ENCODE measurements at places on chromosomes 12 and 14. TPM values are rescaled to one million over a fixed set of nuclear protein-coding genes. Genes with fewer than 3 reads are reported as not detected.
A peak's percentile ranks its signal among the peaks of the same experiment; 100 is the strongest.

- DNase-seq = no peak
Measured at GRCh38 chr14:90993792-90994191, 66.6 kb downstream of the RPS6KA5 start.

GRCh38 chr12:84056-84455 lies 17.5 kb downstream of the IQSEC3 start:
- no peak for DNase-seq

GRCh38 chr14:52046376-52046917 lies 22.4 kb downstream of the NID2 start:
- no peak for DNase-seq

The TSPAN9 gene
- total RNA-seq = 0.44 TPM

The COCH gene
- 1.3 TPM for total RNA-seq

- DNase-seq = no peak
Measured at GRCh38 chr12:62332598-62332997, 72.4 kb downstream of the USP15 start.

The CPNE8 gene
- 7.1 TPM for total RNA-seq

GRCh38 chr12:67786086-67786485 lies 137.5 kb downstream of the DYRK2 start:
- no peak for DNase-seq

DNA sequence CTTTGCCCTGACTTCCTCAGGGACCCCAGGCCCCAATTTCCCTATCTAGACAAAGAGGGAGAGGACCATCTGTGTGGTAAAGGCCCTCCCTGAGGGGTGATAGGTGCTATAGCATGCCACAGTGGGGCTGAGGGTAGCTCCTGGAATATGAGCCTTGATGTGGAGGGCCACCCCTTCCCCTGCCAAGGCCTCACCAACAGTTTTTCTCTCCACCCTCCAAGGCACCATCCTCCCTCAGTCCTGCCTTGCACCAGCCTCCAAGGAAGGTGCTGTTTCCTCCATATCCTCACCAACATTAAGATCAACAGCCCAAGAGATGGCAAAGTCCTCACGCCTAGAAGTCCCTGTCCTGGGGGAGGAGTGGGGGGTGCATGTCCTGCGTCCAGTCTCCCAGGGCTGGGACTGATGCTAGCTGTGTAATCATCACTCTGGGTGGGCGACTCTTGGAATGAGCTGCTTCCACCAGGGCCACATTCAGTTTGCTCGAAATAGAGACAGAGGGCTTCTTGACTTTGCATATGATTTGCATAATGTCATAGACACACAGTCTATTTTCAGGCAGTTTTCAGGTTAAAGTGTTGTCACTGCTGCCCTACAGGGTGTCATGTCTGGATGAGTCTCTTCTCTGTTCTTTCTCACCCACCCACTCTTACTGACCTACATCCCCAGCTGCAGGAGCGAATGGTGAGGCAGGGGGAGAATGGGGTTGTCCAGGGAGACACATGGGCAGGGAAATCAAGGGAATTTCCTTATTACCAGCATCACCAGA lies 17.4 kb downstream of the ACVRL1 start:
- no peak for DNase-seq

GRCh38 chr12:2443776-2444175 lies 351.0 kb upstream of the FKBP4 start:
- DNase-seq = no peak

GRCh38 chr14:81125536-81125935 lies 95.2 kb downstream of the GTF2A1 start:
- DNase-seq = no peak

GRCh38 chr14:43085819-43086218 lies 1421.3 kb downstream of the FSCB start:
- no peak for DNase-seq

The AQP5 gene
- not detected for total RNA-seq

GRCh38 chr14:77347751-77348150 lies 26.9 kb downstream of the GSTZ1 start:
- no peak for DNase-seq

- DNase-seq = no peak
Measured at GRCh38 chr12:2673966-2674810, 120.6 kb upstream of the FKBP4 start.

The CAMKK2 gene
- 41.0 TPM for total RNA-seq

The AGAP2 gene
- 33.4 TPM for total RNA-seq

The RHOJ gene
- not detected for total RNA-seq

DNA sequence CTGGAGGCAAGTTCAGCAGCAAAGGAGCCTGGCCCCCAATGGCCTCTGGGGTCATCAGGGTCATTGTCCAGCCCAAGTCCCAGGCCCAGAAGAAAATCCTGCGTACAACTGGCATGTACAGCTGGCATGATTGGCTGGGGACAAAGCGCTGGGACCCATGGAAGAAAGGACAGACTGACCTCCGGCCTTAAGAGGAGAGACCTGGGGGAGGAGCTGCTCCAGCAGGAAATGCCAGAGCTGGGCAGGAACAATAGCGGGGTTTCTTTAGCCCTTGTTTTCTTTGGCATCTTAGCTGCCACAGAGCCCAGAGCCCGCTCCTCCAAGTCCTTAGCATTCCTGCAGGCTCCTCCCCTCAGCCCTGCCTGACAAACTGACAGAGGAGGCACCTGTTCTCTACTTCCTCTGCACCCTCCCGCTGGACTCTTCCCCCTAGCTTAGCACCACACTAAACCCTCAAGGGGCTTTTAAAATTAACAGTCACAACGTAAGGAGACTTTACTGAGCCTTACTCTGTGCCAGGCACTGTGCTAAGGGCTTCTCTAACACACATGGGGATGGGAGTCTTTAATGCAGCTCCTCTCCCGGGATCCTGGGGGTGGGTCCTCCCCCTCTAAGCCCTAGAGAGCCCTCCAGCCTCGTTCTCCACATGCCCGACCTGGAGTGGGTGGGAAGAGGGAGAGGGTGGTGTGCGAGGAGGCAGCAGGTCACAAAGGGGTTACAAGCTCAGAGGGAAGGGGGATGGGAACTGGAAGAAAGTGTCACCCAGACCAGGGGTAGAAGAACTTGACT lies 1.8 kb upstream of the AQP5 start:
- no peak for DNase-seq

The PPM1H gene
- not detected for total RNA-seq

GRCh38 chr12:29620030-29620429 lies 122.5 kb upstream of the OVCH1 start:
- no peak for DNase-seq

- peak; percentile 32 for DNase-seq
Measured at GRCh38 chr14:55129428-55130195, 560 bp downstream of the LGALS3 start.

GRCh38 chr12:53328043-53328435 lies 6.6 kb upstream of the AAAS start:
- DNase-seq = no peak

The CYP27B1 gene
- total RNA-seq = 9.9 TPM

DNA sequence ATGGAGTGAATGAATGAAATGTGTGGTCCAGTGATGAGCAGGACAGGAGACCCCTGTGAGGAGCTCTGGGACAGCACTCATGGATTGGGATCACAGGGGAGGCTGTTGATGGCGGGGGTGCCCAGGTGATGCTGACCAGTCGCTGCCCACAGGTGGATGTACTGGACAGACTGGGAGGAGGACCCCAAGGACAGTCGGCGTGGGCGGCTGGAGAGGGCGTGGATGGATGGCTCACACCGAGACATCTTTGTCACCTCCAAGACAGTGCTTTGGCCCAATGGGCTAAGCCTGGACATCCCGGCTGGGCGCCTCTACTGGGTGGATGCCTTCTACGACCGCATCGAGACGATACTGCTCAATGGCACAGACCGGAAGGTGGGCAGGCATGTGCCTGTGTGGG lies 13.3 kb upstream of the LRP1-AS start:
- DNase-seq = no peak

- DNase-seq = no peak
Measured at GRCh38 chr12:97363693-97364092, 98.9 kb upstream of the RMST start.

The RFLNA gene
- total RNA-seq = not detected

- no peak for DNase-seq
Measured at GRCh38 chr12:77001276-77001675, 64.1 kb downstream of the E2F7 start.

GRCh38 chr14:21103411-21103709 lies 2.5 kb downstream of the TMEM253 start:
- no peak for DNase-seq

The SOAT2 gene
- total RNA-seq = not detected

- DNase-seq = no peak
Measured at GRCh38 chr14:93018366-93018765, 95.4 kb downstream of the CHGA start.

- peak; percentile 14 for DNase-seq
Measured at GRCh38 chr14:105857220-105857825, 330.9 kb downstream of the TMEM121 start.

DNA sequence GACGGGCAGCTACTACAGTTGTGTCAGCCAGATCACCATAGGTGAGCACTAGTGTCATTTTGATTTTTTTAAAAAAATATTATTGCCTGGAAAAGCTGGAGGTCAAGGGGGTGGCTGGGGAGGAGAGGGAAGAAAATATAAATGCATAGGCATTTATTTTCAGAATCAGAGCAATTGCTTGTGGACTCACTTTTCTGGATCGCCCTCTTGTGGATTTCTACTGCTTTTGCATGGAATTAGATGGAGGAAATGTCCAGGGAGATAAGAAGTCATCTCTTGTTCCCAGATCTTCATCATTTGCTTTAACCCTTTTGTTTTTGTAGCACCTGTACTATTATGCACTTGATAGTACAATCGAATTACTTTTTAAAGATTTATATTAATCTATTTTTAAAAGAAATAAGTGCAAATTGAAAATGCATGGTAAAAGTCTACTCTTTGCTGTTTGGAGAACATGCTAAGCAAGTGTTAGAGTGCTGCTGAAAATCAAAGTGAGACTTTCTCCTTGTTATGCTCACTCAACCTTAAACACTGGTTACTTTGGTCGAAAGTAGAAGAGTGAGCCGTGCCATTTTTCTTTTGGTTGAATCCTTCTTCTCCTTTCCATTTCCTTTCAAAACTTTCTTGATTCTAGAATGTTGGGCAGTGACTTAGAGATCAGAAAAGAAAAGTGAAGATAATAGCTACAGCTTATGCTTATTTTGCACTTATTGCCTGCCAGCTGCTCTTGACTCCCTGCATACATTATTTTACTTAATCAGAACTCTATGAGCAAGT lies 60.6 kb upstream of the ANO4 start:
- no peak for DNase-seq

The KRT78 gene
- total RNA-seq = not detected

GRCh38 chr14:94278731-94279130 lies 14.3 kb downstream of the SERPINA10 start:
- DNase-seq = no peak

GRCh38 chr14:64294672-64295413 lies 672 bp upstream of the ESR2 start:
- DNase-seq = peak; percentile 73

DNA sequence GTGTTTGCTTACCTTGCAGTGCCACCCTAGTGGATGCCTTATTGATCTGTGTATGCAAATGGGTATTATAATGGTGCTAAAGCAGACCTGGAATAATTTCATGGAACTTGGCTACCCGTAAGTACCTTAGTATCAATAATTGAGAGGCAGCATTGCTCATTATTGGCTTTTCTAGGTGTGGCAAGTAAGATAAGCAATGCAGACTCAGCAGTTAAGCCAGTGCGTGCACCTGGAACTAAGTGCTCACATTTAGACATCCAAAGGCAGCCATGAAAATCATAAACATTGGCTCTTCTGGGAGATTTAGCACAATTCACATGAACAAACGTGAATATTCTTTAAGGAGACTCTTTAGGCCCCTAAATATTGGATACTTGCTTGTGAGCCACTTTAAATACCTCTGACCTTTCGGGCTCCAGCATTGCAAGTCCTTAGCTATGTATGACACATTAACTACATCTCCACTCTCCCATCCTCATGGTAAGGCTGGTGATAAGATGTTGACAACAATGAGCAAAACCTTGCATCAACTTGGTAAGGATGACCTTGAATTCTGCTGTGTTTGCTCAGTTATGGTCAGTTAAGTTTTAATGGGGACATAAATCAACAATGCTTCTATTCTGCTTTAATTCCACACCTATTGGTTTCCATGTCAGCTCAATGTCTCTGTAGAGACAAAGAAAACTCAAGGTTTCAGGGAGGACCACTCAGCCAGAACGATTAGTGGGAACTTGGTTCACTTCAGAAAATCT lies 112.0 kb downstream of the SLC5A8 start:
- DNase-seq = no peak

DNA sequence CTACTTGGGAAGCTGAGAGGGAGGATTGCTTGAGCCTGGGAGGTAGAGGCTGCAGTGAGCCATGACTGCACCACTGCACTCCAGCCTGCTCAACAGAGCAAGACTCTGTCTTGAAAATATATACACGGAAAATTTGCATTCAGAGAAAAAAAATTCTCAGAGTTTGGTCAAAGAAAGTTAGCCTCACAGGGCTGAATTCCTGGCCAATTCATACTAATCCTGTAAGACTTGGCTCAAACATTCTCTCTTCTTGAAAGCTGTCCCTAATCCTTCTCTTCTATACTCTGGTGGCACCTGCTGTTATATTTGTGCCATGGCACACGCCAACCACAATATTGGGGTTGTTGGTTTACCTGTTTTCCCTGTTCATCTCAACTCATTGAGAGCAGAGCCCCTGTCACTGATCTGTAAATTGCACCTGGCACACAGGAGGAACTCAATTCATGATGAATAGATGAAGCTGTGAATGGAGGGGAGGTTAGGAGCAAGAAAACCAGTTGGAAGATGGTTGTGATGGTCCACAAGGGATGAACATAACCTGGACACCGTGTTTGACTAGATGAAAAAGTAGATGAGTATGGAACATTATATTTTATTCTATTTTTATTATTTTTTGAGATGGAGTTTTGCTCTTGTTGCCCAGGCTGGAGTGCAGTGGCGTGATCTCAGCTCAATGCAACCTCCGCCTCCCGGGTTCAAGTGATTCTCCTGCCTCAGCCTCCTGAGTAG lies 36.8 kb upstream of the SPTSSA start:
- DNase-seq = no peak

Data from activated T-helper 1 cell treated with anti-CD3 and anti-CD28 coated beads, Interleukin-12 subunit alpha, Interleukin-12 subunit beta, Interleukin-2, Interleukin-4 antibody, amounts not matched to agents 30 ng/mL and 10 ng/mL and 1 ng/mL, durations not matched to agents 14 hours and 24 hours and 36 hours (primary cell).